ENCODE measurements at places on chromosomes 1 and 21. TPM values are rescaled to one million over a fixed set of nuclear protein-coding genes. Genes with fewer than 3 reads are reported as not detected.

Gene TAF5L
- 18.2 TPM for total RNA-seq

Gene LRRC53
- not detected for total RNA-seq

DNA sequence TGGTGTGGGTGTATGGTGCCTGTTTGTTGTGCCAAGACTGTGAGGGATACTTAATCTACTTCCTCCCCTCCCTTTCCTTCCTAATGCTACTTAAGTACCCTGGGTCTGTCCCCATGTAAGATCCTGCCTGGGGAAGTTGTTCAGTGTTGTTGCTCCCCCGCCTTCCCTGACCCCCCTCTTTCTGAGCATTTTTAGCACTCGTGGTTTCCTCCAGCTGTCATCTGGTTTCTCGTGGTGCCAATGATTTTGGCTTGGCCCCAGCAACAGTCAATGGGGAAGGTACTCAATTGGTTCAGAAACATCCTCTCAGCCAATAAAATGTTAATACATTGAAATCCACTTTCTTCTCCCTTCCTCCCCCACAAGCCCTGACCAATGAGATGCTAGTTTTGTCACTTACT is 8.0 kb upstream of the B4GALT3 start:
- H3K27ac ChIP-seq: no peak overlapping the region
- no peaks in the 10 kb centered on the region for H3K36me3 ChIP-seq
- no peak for DNase-seq
- H3K4me3 ChIP-seq: no peak overlapping the region
- H3K27me3 ChIP-seq: no peaks in the 10 kb centered on the region
- peaks cover 9% of the 10 kb centered on the region for H3K4me1 ChIP-seq

DNA sequence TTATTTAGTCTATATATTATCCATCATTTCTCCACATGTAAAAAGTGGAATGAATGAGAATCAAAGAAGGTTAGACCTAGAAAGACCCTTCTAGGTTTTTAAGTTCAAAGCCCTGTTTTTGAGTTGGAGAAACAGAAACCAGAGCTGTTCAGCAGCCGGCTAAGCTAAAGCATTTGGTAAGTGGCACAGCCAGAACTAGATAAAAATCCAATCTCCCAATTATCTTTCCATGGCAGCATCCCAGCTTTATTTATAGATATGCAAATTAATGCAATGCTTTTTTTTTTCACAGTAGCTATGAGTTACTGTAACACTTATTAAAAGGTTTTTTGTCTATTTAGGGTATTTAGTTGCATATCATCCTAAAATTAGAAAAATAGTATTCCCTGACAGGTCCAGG is 85.1 kb downstream of the NIBAN1 start:
- no peaks in the 10 kb centered on the region for H3K4me1 ChIP-seq
- no peaks in the 10 kb centered on the region for H3K36me3 ChIP-seq
- H3K27me3 ChIP-seq: no peaks in the 10 kb centered on the region

DNA sequence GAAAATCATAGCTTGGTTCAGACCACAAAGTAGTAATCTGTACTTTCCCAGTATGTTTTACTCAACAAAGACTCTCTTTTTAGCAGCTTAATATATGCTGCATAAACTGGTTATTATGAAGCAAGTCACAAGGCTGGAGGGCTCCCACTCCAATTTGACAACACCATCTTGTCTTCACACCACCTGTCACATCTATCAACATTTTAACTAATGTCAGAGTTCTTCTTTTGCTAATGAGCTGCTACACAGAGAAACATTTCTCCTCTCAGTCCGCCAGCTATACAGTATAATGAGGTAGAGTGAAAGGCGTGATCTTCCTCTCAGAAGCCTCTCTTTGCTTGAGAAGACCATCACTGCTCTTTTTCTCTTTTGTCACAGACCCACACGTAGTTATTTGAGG is 230.1 kb downstream of the BARHL2 start:
- H3K4me3 ChIP-seq: no peak overlapping the region
- no peak for DNase-seq
- no peaks in the 10 kb centered on the region for H3K4me1 ChIP-seq
- H3K27ac ChIP-seq: no peak overlapping the region
- H3K36me3 ChIP-seq: no peaks in the 10 kb centered on the region

GRCh38 chr1:219834314-219834917 is 93.9 kb downstream of the SLC30A10 start:
- H3K36me3 ChIP-seq: no peaks in the 10 kb centered on the region
- H3K27ac ChIP-seq: no peak overlapping the region
- H3K27me3 ChIP-seq: no peaks in the 10 kb centered on the region
- no peak for DNase-seq

Gene BTBD8
- 1.8 TPM for total RNA-seq

DNA sequence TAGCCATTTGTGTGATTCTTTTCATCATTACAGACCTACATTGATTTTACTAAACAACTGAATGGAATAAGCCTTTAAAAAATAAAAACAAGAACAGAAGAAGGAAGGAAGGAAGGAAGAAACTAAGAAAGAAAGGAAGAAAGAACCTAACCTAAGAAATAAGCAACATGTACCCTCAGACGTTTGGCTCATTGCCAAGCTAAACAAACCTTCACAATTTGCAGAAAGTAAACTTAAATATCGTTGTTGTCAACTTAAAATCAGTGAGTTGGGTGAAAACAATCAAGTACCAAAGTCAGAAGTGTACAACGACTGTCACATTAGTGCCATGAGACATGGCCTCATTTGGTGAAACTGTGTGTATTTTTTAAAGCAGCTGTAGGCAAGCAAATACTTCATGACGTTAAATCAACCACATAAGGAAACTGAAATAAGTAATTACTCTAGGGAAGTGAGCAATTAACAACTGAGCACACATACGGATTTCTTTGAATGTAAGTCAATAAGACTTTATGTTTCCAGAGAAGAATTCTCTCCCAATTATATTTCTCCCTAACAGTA is 313.1 kb upstream of the TMPRSS15 start:
- no peaks in the 10 kb centered on the region for H3K27me3 ChIP-seq
- no peak for DNase-seq
- H3K36me3 ChIP-seq: no peaks in the 10 kb centered on the region
- H3K27ac ChIP-seq: no peak overlapping the region
- no peak overlapping the region for H3K4me3 ChIP-seq
- H3K4me1 ChIP-seq: no peaks in the 10 kb centered on the region

GRCh38 chr21:41295721-41296254 is 20.8 kb upstream of the FAM3B start:
- H3K4me1 ChIP-seq: 0 out of 2 replicates have a peak, but pooled peaks cover under 1% of the 10 kb centered on the region
- no peak for DNase-seq

Data from HepG2 (cell line).